Peyer's patch (tissue), 4 donors: ENCODE measurements at places on chromosomes 1 and 21.

DNA sequence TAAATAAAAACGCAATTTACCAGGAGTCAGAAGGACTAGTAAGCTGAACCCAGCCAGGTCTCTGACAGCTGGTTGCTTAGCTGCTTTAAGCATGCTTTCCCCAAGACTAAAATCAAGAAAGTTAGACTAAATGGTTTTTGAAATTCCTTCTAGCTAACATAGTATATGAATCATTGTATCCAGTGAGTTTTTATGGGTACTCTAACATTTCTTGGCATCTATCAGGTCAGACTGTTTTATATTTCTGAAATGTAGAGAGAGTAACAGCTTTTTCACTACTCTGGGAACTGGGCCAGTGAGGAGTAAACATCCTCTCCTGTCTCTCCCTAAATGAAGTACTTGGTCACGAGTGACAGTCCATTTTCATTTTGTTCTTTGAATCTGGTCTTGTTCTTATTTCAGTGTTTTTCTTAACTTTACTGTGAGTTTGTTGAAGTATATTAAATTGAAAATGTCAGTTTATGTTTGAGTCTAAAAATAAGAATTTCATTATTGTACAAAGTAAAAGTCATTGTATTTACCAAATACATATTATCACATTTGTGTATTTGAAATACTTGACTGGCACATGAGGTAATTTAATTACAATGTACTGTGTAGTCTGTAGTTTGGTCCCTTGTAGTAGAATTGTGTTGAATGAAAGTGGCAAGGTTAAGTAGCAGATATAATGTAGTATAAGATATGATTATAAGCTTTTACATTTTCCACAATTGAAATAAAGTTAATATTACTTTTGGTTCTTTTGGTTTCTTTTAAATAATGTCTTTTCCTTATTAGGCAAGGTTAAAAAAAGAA lies 47.6 kb downstream of the PKN2 start:
- no peak for DNase-seq

DNA sequence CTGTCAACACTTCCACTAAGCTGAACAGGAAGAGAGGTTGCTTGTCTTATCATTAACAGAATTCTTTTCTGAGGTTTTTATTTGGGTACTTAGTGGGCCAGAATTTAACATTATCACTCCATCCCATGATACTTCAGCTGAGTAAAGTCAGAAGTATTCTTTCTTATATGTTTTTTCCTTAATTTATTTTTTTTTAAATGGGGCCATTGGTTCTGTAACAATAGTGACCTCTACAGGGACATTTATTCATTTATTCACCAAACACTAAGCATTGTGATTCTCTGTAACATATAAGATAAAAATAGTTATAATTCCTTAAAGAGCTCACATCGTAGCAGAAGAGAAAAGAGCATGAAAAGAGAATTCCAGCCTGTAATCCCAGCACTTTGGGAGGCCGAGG lies 9.8 kb downstream of the GREM2 start:
- DNase-seq = no peak

GRCh38 chr1:37055631-37056030 lies 21.3 kb upstream of the GRIK3 start:
- no peak for DNase-seq

GRCh38 chr1:42646056-42646455 lies 12.2 kb upstream of the PPIH start:
- no peak for DNase-seq

DNA sequence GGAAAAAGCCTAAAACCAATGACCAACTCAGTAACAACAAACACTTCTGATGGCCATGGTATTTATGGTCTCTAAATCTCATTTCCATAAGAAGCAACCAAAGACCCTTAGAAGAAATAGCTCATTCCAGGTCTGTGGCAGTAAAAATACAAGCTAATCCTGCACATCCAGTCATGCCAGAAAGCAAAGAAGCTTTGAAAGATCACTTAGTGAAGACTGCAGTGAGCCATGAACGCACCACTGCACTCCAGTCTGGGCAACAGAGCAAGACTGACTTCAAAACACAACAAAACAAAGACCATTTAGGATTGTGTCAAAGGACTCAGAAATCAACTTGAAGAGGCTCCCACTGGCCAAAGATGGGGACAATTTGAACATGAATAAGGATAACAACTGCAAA lies 18.4 kb upstream of the ELK4 start:
- DNase-seq = no peak

- no peak for DNase-seq
Observed at GRCh38 chr1:87916965-87917364, 588.3 kb downstream of the LMO4 start.

GRCh38 chr1:219120624-219121544 lies 52.8 kb upstream of the LYPLAL1 start:
- DNase-seq = no peak

DNA sequence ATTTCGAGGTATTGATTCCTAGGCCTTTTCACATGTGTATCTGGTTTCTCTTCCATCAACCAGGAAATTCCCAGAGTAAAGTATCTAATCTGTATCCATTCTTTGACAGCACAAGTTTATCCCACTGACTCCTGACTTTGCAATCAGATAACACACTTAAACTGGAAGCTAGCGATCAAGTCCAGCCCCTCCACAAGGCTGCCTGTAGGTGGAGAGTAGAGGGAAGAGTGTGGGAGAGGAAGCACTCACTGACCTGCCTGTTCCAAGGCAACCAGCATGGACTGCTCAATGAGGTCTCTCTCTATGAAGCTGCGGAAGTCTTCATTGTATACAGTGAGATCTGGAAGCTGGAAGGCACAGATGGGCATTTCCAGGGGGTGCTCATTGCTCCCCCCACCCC lies 30.4 kb upstream of the MTMR11 start:
- no peak for DNase-seq

GRCh38 chr1:233704170-233704897 lies 90.4 kb downstream of the KCNK1 start:
- DNase-seq = no peak

- DNase-seq = no peak
Observed at GRCh38 chr21:26939601-26940111, 27.2 kb downstream of the ADAMTS5 start.

DNA sequence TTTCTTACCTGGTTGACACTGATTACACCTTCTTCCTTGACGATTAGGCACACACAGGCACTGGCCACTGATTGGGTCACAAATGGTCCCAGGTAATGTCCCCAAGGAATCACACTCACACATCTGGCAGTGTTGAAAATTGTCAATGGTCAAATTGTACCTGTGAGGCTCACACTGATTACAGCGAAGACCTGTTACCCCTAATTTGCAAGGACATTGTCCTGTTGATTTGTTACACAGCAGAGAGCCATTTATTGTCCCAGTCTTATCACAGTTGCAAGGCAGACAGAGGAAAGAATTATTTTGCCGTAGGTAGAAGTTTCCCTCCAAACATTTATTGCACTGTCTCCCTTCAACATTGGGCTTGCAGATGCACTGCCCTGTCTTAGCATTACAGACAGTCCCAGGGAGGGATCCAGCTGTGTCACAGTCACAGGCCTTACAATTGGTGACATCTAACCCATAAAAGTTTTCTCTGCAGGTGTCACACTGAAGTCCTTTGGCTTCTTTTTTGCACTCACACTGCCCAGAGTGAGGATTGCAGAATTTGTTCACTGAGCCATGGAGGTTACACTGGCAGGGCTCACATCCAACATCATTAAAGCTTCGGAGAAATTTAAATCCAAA lies 176.6 kb downstream of the USH2A start:
- DNase-seq = no peak

- no peak for DNase-seq
Observed at GRCh38 chr1:203284411-203285123, 20.8 kb upstream of the BTG2 start.

DNA sequence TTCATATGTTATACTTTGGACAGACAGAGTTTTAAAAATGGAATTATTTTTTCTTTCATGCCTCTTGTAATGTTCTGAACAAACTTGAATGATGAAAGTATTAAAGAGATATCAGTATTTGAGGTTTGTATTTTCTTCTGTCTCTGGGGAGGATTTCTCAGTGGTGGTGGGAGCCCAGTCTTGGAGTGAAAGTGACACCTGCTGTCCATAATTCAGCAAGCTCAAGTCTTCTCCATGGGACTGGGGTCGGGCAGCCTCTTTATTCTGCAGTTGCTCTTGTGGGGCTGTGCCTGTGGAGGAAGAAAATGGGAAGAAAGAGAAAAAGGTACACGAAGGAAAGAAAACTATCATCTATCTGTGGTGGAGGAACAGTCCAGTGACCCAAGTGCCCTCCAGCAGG lies 56.1 kb downstream of the SMYD2 start:
- DNase-seq = no peak

- no peak for DNase-seq
Observed at GRCh38 chr21:38850277-38850951, 44.7 kb downstream of the ETS2 start.

- no peak for DNase-seq
Observed at GRCh38 chr1:224458996-224459395, 24.4 kb upstream of the WDR26 start.

DNA sequence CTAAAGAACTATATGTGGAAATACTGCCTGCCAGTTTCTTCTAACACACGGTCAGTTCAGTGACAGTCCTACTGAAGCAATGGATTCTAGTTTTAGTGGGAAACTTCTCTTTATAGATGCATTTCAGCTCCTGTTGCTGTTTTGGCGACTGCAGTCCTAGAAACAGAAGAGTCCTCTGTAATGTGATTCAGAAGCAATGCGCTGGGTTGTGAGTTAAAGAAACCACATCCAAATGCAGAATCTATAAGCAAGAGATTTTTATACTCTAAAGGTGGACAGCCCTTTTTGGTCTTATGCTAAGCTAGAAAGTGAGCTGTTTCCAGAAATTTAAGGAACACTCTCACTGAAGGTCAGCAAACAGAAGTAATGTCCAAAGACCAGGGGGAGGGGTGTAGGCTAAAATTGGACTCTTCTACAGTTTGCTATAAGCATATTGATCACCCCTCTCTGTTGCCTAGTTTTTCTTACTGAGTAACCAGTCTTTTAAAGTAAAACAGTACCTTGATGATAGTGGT lies 30.8 kb downstream of the DUSP10 start:
- no peak for DNase-seq

GRCh38 chr1:108691128-108691941 lies 775 bp upstream of the PRPF38B start:
- DNase-seq = no peak

- DNase-seq = no peak
Observed at GRCh38 chr1:181911715-181912114, 149.8 kb downstream of the ZNF648 start.

- peak; percentile 50 for DNase-seq
Observed at GRCh38 chr21:35340273-35340672, 291.2 kb upstream of the RUNX1 start.

DNA sequence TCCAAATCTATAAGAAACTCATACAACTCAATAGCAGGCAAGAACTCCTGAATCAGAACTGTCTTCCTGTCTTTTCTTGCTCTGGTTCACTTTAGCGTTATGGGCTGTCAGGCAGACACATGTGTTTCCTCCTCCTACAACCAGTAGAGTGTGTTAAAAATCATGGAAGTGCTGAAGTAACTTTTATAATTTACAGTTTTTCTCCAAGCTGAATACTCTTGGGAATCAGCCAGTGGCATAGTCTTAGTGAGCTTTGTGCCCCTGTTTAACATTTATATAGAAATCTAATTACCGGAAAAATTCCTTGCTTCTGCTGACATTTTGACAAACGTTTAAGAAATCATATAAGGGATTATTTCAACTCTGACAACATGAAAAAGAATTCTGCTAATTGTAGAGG lies 113.1 kb upstream of the RGS18 start:
- no peak for DNase-seq

DNA sequence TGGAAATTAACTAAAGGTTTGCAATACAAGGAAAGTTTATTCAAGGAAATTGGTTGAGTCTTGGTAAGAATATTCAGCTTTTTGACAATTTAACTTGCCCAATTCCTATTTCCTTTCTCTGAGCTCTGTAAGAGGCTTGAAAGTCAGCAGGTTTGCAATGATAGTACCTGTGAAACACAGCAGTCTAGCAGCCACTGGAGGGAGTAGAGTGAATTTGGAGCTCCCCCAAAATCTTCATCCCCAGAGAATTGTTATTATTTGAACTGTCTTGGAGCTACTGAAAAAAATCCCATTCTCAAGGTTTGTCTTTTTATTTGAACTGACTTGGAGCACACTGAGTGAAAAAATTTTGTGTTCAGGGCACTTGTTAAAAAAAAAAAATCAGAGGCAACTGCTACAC lies 654.2 kb upstream of the PKN2 start:
- DNase-seq = no peak

GRCh38 chr1:72483846-72484357 lies 201.6 kb upstream of the NEGR1 start:
- no peak for DNase-seq

DNA sequence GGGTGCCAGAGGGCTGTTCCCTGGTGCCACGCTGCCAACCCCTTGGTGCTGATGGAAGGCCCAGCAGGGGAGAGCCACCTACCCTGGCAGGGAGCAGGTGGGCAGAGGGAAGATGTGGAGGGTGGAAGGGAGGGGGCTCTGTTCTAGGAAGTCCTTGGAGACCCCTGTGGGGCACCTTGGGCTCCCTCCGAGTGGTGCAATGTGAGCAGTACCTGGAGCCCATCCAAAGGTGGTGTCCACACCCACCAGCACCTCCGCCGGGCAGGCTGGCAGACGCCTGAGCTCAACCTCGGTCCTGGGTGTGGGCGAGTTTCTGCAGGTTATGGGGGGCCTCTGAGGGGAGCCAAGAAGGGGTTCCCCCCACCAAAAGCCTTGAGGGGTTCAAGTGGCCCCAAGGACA lies 11.3 kb upstream of the DNMT3L start:
- no peak for DNase-seq

- no peak for DNase-seq
Observed at GRCh38 chr1:212138457-212138856, 102.9 kb downstream of the DTL start.

DNA sequence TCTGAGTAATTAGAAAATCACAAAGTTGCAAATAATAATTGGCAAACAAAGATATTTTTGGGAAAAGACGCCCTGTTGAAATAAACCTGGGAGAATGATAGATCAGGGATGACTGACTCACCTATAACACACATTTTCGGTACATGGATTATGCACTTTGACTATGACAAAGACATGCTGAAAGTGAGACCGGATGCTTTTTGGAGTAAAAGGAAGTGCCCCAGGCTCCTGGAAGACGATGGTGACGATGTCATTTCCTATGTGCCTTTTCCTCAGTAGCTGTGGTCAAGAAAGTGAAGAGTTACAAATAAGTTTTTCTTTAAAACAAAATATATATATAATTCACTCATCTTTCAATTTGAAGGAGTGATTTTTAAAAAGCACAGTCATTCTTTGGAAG lies 158.7 kb downstream of the SIPA1L2 start:
- DNase-seq = no peak

DNA sequence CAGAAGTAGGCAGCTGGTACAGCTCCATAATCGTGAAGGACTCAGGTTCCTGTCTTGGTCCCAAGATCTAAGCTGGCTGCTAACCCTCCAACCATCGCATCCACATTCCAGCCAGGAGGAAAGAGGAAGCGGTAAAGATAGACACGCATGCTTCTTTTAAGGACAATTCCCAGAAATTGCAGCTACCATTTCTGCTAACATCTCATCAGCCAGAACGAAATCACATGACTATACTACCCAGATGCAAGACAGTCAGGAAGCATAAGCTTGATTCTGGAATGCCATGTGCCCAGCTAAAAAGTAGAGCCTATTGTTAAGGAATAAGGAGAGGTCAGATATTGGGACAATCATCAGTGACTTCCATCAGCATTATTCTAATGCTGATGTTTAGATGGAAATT lies 110.4 kb downstream of the EPHB2 start:
- DNase-seq = no peak
